Activated CD4-positive, alpha-beta T cell treated with anti-CD3 and anti-CD28 coated beads, Interleukin-10, Interleukin-2, amounts not matched to agents 100 ng/mL and 50 ng/mL, durations not matched to agents 16 hours and 8 hours (primary cell): ENCODE measurements at places on chromosomes 2 and 18.
A peak's percentile ranks its signal among the peaks of the same experiment; 100 is the strongest.

DNA sequence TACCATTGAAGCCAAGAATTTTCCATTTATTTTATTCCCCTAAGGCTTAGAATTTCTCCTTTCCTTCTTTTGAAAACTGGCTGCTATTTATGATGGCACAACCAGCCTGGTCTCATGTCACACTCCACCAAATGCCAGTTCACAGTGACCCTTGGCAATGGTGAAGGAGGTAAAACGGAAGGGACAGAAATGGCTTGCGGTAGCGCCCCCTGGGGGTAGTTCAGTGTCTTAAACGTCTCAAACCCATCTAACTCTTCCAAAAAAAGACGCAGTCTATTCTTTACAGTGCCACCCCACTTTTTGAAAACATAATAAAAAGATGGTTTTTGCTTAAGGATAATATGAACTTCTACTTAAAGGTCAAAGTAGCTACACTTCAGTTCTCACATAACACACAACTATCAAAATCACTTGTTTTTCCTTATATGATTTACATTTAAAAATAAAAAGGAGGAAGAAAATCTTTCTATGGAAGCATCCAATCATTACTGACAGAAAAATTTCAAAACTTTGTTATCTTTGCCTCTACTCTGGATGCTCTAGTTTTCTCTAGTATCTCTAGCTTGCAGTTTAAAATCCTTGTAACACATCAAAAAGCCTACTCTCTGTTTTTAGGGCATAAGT is 28.0 kb downstream of the PNO1 start:
- DNase-seq, result peak; percentile 65

- DNase-seq, result peak; percentile 83
Observed at GRCh38 chr2:134290358-134290757, 36.5 kb downstream of the MGAT5 start.

GRCh38 chr18:22387364-22387763 is 30.4 kb downstream of the CTAGE1 start:
- DNase-seq, result no peak

- no peak for DNase-seq
Observed at GRCh38 chr2:149018981-149019380, 19.5 kb upstream of the LYPD6B start.

GRCh38 chr2:62727259-62727867 is 21.9 kb downstream of the EHBP1 start:
- DNase-seq, result no peak

GRCh38 chr18:44699572-44700261 is 19.0 kb downstream of the SETBP1 start:
- DNase-seq, result no peak

- no peak for DNase-seq
Observed at GRCh38 chr2:182050333-182051135, 64.9 kb downstream of the PPP1R1C start.

DNA sequence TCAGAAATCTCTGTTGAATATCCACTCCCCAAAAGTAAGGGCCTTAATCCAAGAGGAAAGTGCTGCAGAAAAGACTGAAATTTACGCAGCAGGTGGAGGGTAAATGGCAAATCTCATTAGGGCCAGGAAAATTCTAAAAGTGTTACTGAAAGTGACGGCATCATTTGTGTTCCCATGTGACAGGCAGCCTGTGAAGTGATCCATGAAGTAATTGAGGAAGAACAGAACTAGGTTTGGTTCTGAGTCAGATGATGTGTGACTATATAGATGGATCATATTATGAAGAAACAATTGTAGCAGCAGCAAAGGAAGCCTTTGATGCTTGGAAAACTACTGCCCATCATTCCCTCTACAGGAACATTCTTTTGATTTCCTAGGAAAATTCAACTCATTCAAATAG is 401.2 kb downstream of the TGIF1 start:
- no peak for DNase-seq

DNA sequence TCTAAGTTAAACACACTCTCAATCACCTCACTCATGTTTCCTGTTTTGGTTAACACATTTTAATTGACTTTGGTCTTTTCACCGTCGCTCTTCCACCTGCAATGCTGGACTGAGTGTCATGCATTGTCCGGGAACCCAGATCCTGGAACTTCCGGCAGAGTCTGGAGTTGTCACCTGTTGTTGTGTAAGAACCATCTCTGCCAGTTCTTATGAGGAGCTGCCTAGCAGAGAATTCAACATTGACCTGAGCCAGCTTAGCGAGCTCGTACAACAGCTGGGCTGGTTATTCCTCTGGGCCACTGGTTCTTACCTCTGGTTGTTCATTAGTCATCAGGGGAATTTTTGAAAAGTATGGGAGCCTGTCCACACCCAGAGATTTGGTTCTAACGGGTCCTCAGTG is 75.7 kb downstream of the BCL2L11 start:
- no peak for DNase-seq

GRCh38 chr2:104752504-104752903 is 101.4 kb upstream of the POU3F3 start:
- DNase-seq, result no peak

GRCh38 chr2:76895469-76895868 is 626.7 kb downstream of the LRRTM4 start:
- no peak for DNase-seq

GRCh38 chr2:102310964-102311640 is at the start of gene IL1RL1:
Gene IL1RL1 (plus strand): TSS chr2:102311563. CDS start chr2:102338265, 26,702 bp downstream.
- no peak for DNase-seq

- DNase-seq, result no peak
Observed at GRCh38 chr2:20961858-20962257, 82.0 kb downstream of the APOB start.
